ENCODE measurements at places on chromosomes 12 and 14.
A peak's percentile ranks its signal among the peaks of the same experiment; 100 is the strongest.

DNA sequence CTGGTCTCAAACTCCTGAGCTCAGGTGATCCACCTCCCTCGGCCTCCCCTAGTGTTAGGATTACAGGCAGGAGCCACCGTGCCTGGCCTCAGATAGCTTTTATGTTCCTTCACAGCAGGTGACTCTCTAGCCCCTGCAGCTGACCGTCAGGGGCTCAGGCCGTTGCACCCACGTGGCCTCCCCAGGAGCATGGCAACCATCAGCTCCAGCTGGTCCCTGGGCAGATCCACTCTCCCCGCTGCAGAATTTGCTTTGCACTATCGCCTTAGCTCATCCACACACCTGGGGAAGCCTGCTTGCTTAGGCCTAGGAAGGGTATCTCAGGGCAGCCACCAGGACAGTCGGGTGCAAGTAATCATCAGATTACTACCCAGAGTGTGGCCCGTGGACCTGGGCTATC, 62.6 kb downstream of the TSPAN9 start:
- no peak for DNase-seq

GRCh38 chr12:116620492-116621191, 61.5 kb downstream of the MAP1LC3B2 start:
- no peak for DNase-seq

DNA sequence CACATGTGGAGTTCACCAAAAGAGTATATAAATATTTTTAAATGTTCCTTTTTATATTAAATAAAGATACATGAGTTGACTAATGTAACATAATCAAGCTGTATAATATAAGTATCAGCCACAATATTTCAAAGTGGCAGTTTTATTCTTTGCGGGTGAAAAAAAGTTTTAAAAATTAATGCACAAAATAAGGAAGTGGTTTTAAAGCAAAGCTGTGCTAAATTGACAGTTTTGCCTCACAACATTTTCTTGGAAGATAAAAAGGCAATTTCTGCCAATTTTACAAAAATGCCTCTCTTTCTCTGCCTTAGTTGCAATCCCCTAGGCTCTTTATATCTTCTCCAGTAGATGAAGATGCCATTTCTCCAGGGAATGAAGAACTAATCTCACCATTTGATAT, 719.1 kb downstream of the C12orf50 start:
- DNase-seq = no peak

GRCh38 chr12:27796128-27796527, 16.1 kb upstream of the MANSC4 start:
- no peak for DNase-seq

DNA sequence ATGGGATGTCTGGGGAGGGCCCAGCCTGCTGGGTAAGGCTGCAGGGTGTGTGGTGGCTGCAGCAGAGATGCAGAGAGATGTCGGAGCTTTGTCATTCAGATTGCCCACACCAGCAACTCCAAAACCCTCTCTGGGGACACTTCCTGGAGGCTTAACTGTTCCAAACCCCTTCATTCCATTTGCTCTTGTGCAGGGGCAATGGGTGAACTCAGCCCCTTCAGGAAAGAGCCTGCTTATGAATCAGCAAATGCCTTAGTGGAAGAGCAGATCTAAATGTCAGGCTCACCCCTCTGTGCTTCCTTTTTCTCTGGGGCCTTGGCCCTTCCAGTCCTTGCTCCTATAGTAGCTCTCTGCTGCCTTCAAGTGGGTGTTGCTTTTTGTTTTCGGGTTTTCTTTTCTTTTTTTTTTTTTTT, 36.7 kb upstream of the GPATCH2L start:
- no peak for DNase-seq

DNA sequence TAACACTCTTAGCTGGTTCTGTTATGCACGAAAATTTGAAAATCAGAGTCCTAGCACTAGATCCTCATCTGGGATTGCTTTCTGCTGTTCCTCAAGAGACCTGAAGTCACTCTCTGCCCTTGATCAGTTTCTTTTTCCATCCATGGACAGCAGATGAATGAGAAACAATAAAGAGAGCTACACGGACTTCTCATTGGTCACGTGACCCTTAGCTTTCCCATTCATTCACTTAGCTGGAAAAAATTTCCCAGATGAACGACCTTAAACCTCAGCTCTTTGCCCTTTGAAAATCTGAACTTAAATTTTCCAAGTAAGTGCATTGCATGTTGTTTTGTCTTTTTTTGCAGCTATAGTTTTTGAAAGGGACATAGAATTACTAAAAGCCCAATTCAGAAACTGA, 27.2 kb upstream of the RGS6 start:
- no peak for DNase-seq

DNA sequence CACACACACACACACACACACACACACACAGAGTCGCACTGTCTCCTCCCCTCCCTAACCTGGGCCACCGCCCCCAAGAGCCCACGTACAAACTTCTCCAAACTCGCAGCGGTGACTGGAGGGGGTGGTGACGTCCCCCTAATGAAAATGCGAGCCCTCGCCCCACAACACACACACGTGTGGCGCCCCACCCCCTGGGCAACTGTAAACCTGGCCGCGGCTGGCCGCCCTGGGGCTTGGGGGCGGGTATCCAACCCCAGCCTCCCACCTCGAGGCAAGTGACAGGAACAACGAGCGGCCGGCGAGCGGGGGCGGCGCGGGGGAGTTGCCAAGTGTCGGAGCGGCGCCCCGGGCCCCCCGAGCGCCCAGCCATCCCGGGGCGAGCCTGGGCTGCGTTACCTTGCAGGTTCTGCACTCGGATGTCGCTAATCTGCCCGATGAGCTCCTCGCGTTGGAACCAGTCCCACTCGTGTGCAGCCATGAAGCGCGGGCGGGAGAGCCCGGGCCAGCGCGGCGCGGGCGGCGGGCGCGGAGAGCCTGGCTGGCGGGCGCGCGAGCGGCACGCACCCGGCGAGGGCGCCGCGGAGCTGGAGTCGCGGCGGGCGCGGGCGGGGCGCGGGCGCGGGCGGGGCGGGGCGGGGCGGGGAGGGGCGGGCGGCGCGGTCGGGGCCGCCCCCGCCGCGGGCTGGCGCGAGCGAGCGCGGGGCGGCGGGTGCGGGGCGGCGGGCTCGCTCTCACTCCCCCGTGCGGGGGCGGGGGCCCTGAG, at the start of gene CLMN:
TSS of gene CLMN (minus strand) at position 597 of the 766 bp plus-strand sequence. CDS start at position 481, 116 bp downstream.
- no peak for DNase-seq

DNA sequence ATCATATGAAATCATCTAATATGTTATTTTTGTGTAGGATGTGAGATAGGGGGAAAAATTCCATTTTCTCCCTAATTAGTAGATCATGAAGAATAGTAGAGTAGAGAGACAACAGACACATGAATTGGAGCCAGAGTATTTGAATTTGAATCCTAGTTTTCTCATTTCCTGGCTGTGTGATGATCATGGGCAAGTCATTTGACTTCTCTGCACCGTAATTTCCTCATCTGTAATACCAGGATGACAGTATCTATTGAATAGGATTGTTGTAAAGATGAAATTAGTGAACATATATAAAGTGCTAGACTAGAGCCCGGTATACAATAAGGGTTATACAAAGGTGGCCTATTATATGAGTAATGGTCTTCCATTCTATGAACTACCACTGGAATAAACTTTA, 32.2 kb upstream of the PLXNC1 start:
- DNase-seq = no peak

DNA sequence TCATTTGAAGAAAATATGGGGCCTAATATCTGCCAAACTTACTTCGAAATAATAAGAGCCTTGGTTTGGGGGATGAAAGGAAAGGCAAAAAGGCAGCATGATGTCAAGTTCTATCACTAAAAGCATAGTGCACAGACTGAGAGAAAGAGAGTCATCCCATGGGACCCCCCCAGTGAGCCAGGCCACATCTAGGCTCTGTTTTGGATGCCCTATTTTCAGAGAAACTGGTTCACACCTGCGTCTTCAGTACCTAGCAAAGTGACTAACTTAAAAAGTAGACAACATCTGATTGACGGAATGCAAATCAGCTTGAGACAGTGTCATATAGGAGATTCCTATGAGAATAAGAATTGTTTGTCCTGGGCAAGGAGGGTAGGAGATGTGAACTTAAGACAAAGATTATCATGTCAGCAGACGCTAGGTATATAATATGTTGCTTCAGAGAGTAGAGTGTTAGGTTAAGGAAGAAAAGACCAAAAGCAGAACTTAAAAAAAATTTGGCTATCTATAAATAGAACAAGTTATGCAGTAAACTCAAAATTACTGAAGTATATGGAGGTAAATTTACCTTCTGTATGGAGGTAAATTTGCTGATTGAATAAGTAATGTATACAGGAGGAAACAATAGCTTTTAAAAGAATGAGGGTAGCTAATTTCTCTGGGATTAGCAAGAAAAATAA, 148.2 kb downstream of the SLC41A2 start:
- no peak for DNase-seq

- no peak for DNase-seq
Observed at GRCh38 chr12:14695715-14696141, 671 bp downstream of the GUCY2C start.

DNA sequence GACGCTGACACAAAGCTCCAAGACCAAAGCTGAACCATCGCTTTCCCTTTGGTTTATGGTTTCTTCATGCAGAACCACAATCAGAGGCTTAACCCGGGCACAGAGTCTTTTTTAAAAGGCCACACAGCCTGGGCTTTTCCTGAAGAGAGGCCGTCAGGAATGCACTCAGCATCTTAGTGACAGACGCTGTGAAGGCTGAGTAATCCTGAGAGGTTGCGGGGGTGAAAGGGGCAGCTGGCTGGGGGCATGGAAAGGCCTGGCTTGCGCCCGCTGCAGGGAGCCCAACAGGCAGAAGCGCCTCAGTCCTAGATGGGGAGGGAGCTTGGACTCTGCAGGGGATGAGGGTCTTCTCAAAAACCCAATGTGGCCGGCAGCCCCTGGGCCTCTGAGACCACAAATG, 13.6 kb downstream of the CTDSP2 start:
- DNase-seq = no peak

DNA sequence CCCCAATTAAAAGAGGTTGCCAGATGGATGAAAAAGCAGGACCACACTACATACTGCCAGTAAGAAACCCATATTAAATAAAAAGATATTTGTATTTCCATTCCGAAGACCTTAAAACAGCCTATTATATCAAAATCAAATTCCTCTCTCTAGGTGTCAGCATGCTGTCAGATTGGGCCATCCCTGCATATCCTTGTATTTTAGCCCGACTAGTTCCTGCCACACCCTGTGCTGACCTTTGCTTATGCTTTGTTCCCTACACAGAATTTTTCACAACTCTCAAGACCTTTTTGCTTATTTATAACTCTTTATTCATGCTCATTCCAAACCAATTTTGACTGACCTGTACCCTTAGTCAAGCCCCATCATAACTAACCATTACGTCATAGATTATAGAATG, 12.8 kb downstream of the GSKIP start:
- DNase-seq = no peak

- DNase-seq = no peak
Observed at GRCh38 chr14:24066496-24067132, 4.7 kb upstream of the CPNE6 start.

- DNase-seq = peak; percentile 23
Observed at GRCh38 chr14:67515386-67516079, 17.6 kb upstream of the PLEKHH1 start.

DNA sequence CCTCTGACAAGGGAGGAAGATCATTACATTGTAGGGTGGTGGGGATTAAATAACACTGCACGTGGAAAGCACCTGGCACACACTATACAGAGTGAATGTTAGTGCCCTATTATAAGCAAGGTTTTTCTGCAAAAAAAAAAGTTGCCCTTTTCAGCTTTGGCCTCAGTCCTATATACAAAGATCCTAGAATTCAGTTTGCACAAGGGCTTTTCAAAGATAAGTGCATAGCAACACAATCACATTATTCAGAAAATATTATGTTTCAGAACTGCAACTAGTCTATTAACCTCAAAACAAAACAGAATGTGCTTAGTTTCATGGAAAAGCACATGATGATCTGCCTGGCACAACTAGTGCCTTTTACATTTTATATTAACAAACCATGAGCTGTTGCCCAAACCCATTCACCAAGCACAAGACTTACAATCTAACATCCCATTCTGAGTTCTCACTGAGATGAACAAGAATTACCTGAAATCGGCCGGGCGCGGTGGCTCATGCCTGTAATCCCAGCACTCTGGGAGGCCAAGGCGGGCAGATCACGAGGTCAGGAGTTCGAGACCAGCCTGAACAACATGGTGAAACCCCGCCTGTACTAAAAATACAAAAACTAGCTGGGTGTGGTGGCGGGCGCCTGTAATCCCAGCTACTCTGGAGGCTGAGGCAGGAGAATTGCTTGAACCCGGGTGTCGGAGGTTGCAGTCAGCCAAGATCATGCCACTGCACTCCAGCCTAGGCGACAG, 1.8 kb downstream of the TM7SF3 start:
- no peak for DNase-seq

GRCh38 chr12:132597333-132598316, 12.8 kb downstream of the LRCOL1 start:
- DNase-seq = no peak

DNA sequence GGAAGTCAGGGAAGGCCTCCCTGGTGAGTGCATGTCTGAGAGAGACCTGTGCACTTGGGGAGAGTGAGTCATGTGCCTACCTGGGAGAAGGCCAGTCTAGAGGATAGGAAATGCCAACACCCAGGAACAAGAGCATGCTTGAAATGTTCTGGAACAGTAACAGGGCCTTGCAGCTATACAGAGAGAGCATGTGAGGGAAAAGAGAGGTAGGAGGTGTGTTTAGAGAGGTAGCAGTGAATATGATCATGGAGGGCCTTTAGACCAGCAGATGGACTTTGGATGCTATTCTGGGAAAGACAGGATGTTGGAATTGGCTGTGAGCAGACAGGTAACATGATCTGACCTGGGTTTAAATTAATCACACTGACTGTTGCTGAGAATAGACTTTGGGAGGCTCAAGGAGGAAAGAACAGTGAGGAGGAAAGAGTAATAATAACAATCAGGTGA, 1143.6 kb downstream of the FLRT2 start:
- no peak for DNase-seq

DNA sequence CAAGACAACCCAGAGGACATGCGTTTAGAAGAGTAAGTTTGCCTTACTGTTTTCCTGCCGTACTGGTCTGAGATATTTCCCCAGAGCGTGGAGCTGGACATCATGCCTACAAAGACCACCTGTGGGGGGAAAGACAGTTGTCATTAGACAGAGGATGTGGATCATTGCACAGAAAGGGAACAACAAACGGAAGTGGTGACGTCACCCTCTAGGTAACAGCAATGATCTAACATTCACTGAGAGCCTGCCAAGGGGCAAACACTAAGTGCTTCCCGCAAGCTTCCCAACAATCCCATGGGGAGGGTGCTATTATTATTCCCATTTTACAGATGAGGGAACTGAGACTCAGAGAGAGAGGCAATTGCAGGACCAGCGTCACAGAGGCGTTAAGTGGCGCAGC, 48.5 kb downstream of the SVOP start:
- no peak for DNase-seq

Data from stimulated activated effector memory CD8-positive, alpha-beta T cell treated with anti-CD3 and anti-CD28 coated beads, Interleukin-12 subunit alpha, Interleukin-12 subunit beta, amount 100 ng/mL, for 72 hours (primary cell).